ENCODE measurements at places on chromosomes 13 and 19. TPM values are rescaled to one million over a fixed set of nuclear protein-coding genes. Genes with fewer than 3 reads are reported as not detected.

GRCh38 chr19:41299755-41300089, 10.2 kb upstream of the CCDC97 start:
- DNase-seq = no peak

DNA sequence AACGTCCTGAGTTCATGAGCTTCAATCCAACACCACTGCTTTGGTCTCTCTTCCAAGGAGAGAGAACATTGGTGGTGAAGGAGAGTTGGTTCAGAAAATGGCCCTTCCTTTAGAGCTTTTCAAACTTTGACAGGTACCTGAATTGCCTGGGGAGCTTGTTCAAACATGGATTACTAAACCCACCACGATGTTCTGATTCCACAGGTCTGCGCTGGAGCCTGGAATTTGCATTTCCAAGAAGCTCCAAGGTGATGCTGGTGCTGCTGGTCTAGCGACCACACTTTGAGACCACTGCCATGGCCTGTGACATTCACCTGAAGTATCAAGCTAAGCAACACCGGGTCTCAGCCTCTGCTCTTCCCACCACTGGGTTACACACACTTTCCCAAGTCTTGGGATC, 60.2 kb downstream of the GSX1 start:
- DNase-seq = no peak

GRCh38 chr13:111139873-111140561, 24.9 kb downstream of the ARHGEF7 start:
- no peak for DNase-seq

DNA sequence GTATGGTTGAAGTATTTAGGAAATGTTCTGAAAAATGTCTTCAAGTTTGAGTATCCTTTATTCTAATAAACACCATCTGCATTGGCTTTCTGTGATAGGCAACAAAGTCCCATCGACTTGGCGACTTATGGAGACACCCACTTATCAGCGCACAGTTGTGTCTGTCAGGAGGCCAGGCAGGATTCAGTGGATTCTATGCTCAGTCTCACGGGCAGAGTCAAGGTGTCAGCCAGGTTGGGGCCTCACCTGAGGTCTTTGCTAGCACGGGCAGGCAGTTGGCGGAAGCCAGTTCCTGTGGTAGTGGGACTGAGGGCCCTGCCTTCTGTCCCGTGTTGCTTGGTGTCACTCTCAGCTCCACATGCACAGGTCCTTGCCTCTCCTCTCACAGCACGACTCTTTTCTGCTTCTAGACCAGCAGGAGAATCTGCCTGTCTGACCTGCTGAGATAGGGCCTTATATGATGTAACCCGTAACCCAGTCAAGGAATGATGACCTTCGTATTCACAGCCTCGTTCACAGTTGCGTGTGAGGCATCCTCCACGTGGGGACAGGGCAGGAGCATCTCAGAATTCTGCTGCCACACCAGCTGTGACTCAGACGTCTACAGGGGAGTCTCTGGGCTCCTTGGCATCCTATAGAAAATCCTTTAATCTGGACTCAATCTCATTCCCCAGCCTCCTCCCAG, 10.0 kb downstream of the CUL4A start:
- DNase-seq = no peak

GRCh38 chr19:2427429-2428320, at the start of gene TIMM13:
Gene TIMM13, minus strand, starts transcription at chr19:2427586. Its CDS starts 53 bp downstream, at chr19:2427533.
- peak; percentile 95 for DNase-seq

- no peak for DNase-seq
Measured at GRCh38 chr13:80109303-80109702, 231.6 kb downstream of the SPRY2 start.

DNA sequence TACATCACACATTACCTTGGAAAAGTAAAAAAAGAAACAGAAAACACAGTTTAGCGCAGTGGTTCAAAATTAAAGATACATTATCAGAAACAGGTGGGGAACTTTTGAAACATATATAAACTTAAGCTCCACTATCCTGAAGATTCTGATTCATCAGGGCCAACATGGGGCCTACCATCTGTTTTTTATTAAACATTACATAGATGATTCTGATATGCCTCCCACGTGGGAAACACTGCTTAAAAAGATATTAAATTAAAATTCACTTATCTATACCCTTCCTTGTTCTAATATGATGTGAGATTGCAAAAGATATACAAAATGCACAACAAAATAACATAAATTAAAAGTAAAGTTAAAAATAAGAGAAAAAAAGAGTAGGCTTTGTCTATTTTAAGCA, 125.0 kb downstream of the VWA8 start:
- DNase-seq = no peak

DNA sequence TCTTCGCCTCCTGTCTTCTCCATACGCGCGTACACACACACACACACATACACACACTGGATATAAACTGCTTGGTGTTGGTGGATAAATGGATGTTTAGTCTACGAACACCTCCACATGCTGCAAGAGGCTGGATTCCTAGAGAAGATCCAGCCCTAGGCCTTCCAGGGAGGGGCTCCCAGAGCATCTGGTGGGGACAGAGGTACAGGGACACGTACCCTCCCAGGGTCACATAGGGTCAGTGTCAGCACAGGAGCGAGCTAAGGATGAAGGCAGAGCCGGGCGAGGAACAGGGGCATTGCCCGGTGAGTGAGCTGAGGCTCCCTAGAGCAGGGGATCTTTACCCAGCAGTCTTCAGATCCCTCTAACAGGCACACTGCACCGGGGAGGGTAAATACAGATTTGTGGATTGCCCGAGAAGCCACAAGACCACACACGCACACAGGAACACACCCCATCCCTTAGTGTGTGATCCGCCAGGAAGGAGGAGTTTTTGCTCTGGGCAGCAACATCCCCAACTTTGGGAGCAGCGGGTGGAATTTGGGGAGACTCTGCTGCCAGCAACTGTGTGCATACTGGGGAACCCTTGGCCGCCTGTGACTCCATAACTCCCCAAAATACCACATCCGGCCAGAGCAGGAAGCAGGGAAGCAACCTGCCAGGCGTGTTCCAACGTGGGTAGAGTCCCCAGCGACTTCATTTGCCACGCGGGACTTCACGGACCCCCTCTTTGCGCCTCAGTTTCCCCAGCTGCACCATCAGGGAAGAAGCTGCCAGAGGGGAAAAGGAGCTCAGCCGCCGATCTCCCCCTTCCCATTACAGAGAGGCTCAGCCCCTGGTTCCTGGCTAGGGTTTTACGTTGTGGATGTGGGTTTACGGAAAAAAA, 5.8 kb upstream of the TLE2 start:
- DNase-seq = no peak

GRCh38 chr13:33167491-33167890, 118.1 kb downstream of the STARD13 start:
- no peak for DNase-seq

DNA sequence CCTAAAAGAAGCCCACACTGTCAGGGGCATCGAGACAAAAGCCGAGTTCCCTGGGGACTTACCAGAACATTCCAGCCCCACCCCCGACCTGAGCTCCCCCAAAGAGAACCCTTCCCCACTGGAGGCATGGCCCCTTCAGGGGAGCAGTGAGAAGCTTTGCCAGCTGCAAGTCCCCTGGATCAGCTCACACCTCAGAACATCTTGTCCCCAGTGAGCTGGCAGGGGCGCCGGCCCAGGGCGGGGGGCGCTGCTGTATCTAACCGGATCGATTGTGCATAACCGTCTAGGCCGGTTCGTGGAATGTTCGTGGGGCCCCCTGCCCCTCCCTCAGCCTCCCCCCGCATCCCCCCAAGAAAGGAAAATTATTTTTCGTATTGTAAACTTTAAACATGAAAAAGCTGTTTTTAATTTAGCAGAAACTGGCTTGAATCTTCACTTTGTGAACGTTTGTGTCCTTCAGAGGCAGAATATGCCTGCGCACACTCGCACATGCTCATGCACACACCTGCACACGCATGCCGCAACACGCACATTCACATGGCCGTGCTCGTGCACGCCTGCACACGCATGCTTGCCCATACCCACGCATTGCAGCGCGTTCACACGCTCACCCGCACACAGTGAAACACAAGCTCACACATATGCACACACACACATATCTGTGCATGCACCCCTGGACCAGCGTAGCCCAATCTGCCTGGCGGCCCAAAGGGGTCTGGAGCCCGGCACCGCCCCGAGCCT, 12.0 kb upstream of the CRTC1 start:
- DNase-seq = no peak

GRCh38 chr19:38698225-38699026, 45.8 kb downstream of the CAPN12 start:
- DNase-seq = no peak

- peak; percentile 69 for DNase-seq
Measured at GRCh38 chr19:47210689-47211316, 20.2 kb downstream of the BBC3 start.

- DNase-seq = no peak
Measured at GRCh38 chr13:108860418-108860817, 231.0 kb downstream of the MYO16 start.

DNA sequence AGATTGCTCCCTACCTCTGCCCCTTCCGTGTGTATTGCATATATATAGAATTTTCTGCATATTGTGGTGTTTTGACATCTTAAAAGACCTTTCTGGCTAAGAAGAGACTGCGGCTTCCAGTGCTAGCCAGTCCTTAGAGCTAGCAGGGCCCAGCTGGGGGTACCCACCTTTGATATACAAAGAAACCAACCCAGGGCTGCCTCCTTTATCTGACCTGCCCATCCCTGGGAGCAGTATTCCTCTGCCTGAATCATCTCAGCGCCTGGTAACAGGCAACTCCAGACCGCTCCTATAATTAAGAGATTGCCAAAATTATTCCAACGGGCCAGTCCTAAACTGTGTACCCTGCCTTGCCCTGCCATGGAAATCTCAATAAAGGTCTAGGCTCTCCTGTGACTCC, 186.3 kb upstream of the RNF113B start:
- DNase-seq = no peak

GRCh38 chr13:103663996-103664395, 597.8 kb upstream of the SLC10A2 start:
- no peak for DNase-seq

DNA sequence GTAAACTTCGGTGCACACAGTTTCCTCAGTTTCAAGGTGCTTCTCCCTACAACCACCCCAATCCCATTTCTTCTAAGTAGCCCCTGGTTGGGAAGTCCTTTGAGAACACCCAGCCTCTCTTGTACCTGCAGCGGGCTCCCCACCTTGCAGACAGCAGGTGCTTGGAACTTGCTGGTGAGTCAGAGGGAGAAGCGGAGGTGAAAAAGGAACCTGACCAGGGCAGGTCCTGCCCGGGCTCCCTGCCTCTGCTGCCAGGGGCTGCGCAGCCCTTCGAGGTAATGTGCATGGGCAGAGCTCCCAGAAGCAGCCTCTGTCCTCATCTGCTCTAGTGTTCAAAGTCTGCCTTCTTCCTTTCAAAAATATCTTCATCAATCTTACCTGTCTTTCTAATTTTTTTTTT, 274.0 kb upstream of the SOX1 start:
- DNase-seq = no peak

DNA sequence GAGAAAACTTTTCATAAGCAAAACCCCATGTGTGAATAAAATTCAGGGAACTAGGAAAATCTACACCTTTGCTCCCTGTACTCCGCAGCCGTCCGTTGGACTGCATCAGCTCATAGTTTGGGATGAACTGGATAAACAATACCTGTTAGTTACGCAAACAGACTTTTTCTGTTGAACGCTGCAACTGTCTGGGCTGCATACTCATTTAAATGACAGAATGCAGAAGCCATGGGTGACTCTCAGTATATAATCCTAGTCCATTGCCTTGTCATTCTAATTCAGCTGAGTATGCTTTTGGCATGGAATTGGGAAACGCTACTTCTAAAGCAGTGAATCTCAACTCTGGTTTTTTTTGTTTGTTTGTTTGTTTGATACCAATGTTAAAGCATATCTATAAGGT, 151.6 kb downstream of the SLITRK1 start:
- no peak for DNase-seq

DNA sequence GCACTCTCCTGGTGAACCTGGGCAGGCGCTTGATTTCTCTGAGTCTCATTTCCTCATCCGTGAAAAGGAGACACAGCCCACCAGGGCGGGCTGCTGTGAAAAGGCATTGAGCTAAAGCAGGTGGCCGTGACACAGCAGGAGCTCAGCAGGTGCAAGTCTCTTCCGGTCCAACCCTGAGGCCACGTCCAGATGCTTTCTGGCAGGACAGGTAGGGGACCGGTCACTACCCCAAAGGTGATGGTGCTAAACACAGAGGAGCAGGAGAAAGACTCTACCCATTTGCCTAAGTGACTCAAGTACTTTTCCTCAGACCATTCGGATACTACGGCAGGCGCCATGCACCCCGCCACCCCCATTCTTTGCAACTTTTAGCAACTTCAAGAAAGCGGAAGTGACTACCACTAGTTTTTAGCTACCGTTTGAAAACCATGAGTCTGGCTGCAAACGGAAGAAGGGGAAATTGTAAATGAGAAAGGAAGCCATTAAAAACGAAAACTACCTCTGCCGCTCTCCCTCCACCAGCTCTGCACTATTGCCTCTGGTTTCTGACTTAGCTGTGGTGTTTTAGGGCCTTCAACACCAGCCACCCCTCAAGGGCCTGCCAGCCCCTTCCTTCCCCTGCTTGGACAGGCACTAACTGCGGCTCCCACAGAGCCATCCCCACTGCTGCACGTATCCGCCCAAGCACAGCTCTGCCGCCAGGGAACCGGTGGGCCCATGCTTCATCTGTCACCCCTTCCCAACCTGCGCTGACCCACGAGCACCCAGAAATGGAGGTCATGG, 4.8 kb downstream of the PPP6R1 start:
- DNase-seq = no peak

- DNase-seq = no peak
Measured at GRCh38 chr19:46890423-46891170, 29.8 kb downstream of the ARHGAP35 start.

GRCh38 chr13:20159646-20160305, 1.1 kb downstream of the GJA3 start:
- no peak for DNase-seq

- DNase-seq = no peak
Measured at GRCh38 chr19:12095111-12095790, 30.7 kb downstream of the ZNF844 start.

DNA sequence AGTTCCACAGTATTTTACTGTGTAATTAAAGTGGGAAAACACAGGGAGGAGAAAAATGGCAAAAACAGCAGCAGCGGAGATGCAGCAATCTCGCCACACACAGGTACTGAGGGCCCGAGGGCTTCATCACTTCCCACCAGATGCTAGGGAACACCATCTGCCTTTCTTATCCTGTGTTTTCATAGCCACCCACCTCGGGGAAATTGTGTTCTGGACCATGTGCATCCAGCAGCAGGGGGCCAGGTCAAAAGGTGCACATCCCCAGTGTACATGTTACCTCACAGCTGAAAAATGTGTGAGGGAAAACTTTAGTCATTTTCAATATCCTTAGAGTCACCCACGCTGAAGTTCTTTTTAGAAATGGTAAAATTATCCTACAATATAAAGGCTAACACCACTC, 30.2 kb downstream of the PDCD5 start:
- no peak for DNase-seq

- DNase-seq = peak; percentile 27
Measured at GRCh38 chr13:100721885-100722512, 47.4 kb upstream of the TMTC4 start.

The ADPRHL1 gene
- 6.8 TPM for total RNA-seq

The BCL3 gene
- total RNA-seq = 2.9 TPM

The ZNF878 gene
- total RNA-seq = 2.9 TPM

The STOML3 gene
- total RNA-seq = not detected

The PGLYRP1 gene
- total RNA-seq = not detected
